Stimulated activated CD4-positive, alpha-beta T cell treated with anti-CD3 and anti-CD28 coated beads, Interleukin-1b, Interleukin-23, amount 100 ng/mL, for 24 hours (primary cell): ENCODE measurements at places on chromosomes 11 and 22.

DNA sequence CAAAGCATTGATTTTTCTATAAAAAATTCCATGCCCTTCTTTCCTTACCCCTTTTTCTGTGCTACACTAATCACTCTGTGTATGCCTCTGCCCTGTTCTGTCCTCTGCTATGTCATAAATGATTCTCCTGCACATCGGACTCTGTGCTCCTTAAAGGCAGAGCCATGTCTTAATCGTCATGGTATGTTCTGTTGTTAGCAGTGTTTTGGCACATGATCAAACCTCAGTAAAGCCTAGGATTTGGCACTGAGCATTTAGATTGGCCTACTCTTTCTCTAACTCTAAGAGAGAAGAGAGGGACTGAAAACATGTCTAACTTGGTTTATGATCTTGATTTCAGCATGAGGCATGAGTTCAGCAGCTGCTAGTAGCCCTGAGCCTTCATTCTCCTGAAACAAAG, 266.9 kb downstream of the AASDHPPT start:
- no peak for DNase-seq

- peak; percentile 41 for DNase-seq
Observed at GRCh38 chr11:120324932-120325810, at the start of gene TLCD5. Gene TLCD5 (plus strand): TSS chr11:120325299. CDS start chr11:120327442, 2,143 bp downstream.

DNA sequence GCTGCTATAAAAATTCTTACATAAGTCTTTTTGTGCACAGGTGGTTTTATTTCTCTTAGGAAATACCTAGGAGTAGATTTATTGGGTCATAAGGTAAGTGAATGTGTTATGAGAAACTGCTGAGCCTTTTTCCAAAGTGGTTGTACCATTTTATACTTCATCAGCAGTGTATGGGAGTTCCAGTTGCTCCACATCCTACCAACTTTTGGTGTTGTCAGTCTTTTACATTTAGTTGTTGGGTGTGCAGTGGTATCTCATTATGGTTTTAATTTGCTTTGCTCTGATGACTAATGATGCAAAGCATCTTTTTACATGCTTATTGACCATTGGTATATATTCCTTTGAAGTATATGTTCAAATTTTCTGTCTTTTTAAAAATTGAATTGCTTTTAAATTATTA, 3.1 kb downstream of the CAT start:
- DNase-seq, result no peak

GRCh38 chr11:68942751-68943271, 38.0 kb downstream of the MRGPRD start:
- no peak for DNase-seq

DNA sequence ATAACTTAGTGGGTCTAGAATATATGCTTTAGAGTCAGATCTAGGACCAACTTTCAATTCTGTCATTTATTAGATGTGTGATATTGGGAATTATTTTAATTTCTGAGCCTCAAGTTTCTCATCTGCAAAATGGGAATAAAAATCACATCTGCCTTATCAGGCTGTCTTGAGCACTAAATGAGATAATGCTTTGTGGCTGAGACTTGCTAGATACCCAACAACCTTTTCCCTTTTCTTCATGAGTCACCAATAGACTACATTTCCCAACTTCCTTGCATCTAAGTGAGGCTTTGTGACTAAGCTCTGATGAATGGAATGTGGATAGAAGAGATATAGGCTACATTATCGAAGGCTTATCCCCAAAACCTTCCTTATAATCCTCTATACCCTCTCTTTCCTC, 220.7 kb upstream of the SESN3 start:
- DNase-seq, result no peak

- peak; percentile 77 for DNase-seq
Observed at GRCh38 chr11:18383388-18384156, 10.8 kb upstream of the LDHA start.

DNA sequence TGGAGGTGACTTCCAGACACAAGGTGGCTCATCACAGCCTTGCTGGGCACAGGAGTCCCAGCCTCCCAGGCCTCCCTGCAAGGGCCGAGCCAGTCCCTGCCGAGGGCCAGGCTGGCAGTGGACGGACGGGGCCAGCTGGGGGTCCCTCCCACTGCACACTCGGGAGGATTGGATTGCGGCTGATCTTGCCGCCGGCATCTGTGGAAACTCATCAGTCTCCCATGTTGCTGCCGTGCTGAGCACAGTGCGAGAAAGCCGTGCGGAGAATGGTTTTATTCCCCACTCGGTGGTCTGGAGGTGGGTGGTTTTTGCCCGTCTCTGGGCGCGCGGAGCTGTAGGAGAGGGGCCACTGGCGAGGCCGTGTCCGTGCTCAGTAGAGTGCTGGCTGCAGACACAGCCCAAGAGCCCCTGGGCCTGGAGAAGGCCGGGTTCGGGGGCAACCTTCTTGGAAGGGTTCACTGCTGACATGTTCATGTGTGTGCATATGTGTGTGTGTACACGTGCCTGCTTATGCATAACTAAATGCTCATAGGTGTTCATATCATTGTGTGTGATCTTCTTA, 1246.4 kb downstream of the BRD1 start:
- no peak for DNase-seq

GRCh38 chr22:24994070-24994763, 41.7 kb downstream of the KIAA1671 start:
- no peak for DNase-seq

DNA sequence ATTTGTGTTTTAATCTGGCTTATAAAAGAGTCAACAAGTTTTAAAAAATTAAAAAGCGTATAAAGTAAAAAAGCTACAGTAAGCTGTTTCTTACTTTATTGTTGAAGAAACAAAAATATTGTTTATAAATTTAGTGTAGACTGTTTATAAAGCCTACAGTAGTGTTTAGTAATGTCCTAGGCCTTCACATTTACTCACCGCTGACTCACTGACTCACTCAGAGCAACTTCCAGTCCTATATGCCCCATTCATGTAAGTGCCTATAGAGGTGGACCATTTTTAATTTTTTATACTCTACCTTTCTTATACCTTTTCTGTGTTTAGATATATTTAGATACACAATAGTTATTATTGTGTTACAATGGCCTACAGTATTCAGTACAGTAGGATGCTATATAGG, 12.2 kb downstream of the MPPED2 start:
- no peak for DNase-seq

DNA sequence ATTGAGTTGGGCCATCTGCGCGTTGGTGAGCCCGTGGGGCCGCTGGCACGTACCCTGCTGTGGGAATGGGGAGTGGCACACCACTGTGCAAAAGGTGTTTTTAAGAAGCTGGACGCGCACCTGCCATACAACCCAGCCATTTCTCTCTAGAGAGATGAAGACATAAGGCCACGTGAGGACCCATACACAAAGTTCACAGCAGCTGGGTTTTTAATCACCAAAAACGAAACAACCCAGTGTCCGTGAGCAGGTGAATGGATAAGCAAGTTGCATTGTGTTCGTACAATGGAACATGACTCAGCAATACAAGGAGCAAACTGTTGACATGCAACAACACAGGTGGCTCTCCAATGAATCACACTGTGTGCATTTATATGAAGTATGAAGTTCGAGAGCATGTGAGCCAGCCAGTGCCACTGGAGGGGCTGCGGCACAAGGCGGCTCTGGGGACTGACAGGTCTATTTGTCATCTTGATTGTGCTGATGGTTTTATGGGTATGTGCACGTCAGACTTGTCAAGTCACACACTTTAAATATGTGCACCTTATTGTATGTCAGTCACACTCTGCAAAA, 30.6 kb upstream of the PANX2 start:
- DNase-seq, result no peak

DNA sequence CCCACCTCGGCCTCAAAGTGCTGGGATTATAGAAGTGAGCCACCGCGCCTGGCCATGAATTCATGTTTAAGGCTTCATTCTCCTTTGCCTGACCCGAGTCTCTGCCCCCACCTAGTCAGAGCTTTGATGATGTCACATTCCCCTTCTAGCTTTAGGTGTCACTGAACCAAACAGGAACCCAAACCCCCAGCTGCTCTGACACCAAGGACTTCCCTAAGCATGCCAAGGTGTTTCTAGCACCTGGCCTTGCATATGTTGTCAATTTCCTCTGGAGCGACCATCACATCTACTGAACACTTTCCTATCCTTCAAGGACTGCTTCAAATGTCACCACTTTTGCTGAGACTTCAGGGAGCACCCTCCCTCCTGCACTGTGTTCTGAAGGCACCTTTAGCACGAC, 2.3 kb downstream of the F2 start:
- DNase-seq, result no peak

- no peak for DNase-seq
Observed at GRCh38 chr11:3121931-3122774, 43.0 kb downstream of the OSBPL5 start.

- DNase-seq, result no peak
Observed at GRCh38 chr11:11770296-11770695, 71.5 kb upstream of the USP47 start.

DNA sequence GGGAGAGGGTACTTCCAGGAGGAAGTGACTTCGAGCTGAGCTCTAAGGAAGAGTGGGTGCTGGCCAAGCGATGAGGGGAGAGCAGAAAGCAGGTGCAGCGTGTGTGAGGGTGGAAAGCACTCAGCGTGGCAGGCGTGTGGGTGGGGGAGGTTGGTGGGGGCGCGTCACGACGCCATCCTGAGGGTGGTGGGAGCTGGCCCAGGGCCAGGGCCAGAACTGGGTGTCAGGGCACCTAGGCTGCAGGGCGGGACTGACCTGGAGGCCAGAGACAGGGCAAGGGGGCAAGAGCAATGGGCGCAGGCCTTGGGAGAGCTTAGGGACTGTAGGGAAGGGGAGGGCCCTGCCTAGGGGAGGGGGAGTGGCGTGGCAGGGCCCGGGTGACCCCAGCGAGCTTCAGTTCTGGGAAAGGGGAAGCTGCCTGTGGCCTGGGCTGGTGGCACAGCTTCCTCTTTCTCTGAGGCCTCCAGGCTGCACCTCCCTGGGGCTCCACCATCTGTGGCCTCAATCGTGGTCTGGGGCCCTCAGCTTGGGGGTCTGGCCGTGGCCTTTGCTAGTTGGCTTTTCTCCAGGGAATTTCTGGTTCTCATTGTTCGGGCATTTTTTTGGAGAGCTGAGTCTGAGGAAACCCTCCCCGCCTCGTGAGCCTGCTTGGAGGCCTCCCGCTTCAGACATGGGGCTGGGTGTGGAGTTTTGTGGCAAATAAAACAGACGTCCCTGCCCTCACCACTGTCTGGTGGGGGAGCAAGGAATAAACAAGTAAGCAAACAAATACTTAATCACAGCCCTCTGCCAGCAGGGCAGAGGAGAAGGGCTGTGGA, 8.9 kb downstream of the RELT start:
- DNase-seq, result no peak

GRCh38 chr11:57942808-57943207, 80.9 kb upstream of the OR9Q1 start:
- DNase-seq, result no peak

DNA sequence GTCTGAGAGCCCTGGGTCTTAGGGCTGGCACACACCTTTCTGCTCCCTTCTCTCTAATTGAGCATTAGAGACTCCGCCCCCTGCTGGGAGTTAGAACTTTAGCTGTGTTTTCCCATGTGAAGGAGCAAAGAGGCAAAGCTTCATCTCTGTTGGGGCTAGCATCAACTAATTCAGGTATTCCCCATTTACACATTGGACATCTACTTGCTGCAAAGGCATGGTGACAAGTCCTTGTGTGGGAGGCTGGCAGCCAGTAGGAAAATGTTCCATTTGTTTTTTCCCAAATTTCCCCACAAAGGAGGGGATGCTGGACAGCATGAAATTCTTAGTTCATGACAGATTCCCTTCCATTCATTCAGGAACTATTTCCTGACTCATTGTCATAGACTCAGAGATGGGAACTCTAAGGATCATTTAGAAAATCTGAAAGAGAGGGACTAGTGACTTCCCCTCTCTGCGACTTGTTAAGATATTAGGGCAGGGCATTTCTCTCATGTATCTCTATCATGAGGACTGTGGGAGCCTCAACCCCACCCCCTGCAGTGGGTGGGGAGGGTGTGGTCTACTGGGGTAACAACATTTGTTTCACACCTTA, 3.6 kb downstream of the CD44 start:
- no peak for DNase-seq

- DNase-seq, result no peak
Observed at GRCh38 chr11:102115557-102115956, 5.3 kb downstream of the YAP1 start.

- DNase-seq, result no peak
Observed at GRCh38 chr11:64851831-64852351, 7.4 kb upstream of the CDC42BPG start.

DNA sequence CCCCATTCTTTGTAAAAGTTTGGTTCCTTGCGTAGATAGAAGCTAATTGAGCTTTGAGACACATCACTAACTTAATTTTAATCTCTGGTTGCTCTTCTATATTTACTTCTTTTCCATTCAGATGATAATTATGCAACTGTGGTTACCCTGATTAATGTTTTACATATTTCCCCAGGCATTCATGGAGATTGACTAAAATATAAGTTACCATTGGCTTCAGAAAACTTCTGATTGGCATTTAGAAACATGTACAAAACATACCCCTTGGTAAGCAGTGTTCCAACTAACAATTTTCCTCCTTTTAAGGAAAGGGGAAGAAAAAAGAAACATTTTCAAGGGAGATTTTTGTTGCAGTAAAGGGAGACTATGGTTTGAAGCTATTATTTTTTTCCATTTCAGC, 43.9 kb downstream of the FAT3 start:
- no peak for DNase-seq

- DNase-seq, result no peak
Observed at GRCh38 chr11:48020092-48020755, 39.9 kb downstream of the PTPRJ start.

DNA sequence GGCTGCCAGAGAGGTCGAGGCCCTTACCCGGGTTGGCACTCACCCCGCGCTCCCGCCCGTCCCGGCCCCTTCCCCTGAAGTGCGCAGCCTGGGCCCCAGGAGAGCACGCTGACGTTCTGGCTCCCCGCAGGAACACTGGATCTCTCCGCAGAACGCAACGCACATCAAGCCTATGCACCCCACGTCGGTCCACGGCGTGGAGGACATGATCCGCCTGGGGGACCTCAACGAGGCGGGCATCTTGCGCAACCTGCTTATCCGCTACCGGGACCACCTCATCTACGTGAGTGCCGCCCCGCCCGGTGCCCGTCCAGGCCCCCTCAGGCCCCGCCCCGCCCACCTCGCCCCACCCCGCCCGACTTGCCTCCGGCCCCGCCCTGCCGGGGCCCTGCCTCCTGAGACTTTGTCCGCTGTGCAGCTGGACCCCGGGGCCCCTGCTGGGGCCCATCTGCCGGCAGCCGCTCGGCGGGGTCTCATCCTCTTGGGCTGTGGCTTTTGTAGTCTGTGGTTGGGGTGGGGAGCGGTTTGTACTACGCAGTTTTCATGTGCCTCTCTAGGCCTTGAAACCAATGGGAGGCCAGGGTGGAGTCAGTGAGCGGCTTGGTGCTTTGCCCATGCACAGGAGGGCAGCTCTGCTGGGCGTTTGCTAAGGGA, 19.7 kb downstream of the MYO7A start:
- no peak for DNase-seq
